Stimulated activated CD8-positive, alpha-beta memory T cell treated with anti-CD3 and anti-CD28 coated beads, Interleukin-2, amount 100 ng/mL, for 48 hours (primary cell): ENCODE measurements at places on chromosomes 5 and 9.

GRCh38 chr5:89449392-89450148, 566.6 kb upstream of the MEF2C start:
- no peak for DNase-seq

DNA sequence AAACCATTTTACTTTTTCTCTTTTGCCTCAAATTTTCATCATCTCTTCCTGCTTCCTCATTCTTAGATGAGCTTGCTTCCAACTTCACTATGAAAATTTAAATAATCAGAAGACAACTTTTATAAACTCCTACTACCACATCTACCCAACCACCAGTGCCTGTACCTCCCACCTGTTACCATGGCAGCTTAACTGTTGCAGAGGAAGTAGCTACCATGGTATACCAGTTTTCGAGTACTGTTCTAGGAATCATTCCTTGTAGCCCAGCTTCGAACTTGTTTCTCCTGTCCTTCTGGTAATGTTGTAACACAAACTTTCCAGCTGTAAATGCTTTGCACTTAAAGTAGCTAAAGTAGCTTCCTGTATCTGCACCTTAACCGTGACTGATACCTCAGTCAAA, 266.8 kb upstream of the NREP start:
- DNase-seq: no peak

- no peak for DNase-seq
These were observed 1977.7 kb upstream of the CDH9 start for GRCh38 chr5:29016067-29016466.

- DNase-seq: no peak
These were observed 460 bp upstream of the PBX3 start for GRCh38 chr9:125746774-125747052.

GRCh38 chr5:78320401-78320800, 25.9 kb upstream of the AP3B1 start:
- no peak for DNase-seq

GRCh38 chr5:44486591-44486990, 97.4 kb upstream of the FGF10 start:
- no peak for DNase-seq

GRCh38 chr9:82024908-82025307, 36.3 kb downstream of the SPATA31D1 start:
- no peak for DNase-seq

DNA sequence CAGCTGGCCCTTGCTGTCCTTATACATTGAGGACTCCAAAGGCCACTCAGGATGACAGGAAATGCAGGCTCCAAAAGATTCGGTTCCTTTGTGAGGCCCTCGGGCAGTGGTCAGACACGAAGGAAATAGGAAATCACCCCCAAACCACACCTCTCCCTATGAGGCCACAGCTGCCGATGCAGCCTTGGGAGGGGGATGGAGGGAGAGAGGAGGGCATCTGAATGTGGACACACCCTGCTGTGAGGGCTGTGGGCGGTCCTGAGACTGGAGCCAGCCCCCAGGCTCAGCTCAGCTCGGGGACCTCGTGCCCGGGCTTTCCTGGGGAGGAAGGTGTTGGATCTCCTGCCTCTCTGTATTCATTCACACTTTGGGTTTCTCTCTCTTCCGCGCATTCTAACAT, 2.7 kb upstream of the CLPTM1L start:
- no peak for DNase-seq

GRCh38 chr5:88821161-88821560, 61.8 kb downstream of the MEF2C start:
- DNase-seq: no peak

DNA sequence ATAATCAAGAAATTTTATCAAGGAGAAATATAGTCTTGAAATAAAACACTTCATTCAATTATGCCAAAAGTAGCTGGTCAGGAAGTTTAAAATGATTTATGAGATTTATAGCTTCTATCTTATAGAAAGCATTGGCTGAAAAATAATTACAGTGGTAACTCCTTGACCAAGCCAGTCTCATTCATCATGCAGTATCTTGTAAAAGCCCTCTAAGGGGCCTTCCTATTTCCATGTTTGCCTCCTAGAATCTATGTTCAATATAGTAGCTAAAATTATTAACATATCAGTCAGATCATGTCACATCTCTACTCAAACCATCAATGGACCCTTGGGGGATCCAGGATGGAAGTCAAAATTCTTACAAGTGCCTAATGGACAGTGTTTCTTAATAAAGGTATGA, 393.4 kb upstream of the ST8SIA4 start:
- DNase-seq: no peak

DNA sequence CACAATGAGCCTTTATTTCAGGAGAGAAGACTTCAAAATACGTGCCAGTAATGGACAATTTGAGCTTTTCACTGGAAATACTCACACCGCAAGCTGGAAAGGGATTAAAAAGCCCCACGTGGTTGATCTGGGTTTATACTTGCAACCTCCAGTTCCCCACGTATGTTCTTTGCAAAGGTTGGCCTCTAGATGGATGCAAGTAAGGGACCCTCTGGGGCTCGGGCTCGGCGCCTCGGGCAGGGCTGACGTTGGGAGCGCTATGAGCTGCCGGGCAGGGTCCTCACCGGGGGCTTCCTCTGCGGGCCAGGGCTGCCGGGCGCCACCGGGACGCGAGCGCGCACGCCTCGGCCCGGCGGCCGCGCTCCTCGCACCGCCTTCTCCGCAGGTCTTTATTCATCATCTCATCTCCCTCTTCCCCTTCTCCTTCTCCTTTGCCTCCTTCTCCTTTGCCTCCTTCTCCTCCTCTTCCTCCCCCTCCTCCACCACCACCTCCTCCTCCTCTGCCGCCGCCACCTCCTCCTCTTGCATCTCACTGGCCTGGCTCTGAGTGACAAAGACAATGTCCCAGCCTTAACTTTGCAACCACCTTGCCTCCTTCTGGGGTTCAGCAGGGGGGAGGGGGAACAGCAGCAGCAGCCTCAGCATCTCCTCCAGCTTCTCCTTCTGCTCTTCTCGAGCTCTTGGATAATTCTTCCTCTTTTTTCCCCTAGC, 701 bp upstream of the ZNF462 start:
- no peak for DNase-seq

- DNase-seq: no peak
These were observed 120.5 kb downstream of the MARCHF3 start for GRCh38 chr5:126909856-126910255.

DNA sequence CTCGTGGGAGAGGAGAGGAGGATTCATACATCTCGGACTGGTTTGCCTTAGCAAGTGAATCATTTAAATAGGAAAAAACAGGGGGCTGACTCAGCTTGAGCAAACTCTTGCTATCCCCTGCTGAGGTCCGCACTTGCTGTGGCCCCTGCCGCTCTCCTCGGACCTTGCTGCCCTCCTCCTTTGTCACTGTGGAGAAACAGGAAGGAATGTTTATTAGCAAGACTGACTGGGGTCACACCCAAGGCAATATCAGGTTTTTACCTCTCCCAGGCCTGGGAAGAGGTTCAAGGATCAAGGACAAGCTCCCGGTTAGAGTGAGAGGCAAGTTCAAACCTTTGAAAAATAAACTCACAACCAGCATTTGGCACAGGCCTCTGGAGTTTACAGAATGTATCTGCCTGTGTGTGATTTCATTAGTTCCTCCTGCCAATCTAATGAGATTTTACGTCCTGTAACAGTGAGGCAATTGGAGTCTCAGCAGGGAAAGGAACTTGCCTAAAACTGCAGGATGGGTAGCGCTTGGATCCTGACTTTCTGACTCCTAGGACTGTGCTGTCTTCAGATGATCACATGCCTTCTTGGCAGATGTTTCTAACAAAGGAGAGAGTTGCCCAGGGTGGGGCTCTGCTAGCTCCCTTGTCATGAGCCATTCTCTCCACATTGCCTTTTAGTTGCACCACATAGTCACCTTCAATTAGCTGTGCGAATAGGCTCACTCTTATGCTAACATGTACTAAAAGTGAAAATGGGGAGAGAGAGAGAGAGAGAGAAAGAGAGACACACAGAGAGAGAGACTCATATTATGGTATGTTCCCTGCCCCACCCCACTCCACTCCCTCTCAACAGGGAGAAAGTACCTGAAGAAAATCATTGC, 108.6 kb upstream of the CDKN2B start:
- no peak for DNase-seq

GRCh38 chr5:74185599-74185998, 454.9 kb downstream of the ENC1 start:
- DNase-seq: no peak

DNA sequence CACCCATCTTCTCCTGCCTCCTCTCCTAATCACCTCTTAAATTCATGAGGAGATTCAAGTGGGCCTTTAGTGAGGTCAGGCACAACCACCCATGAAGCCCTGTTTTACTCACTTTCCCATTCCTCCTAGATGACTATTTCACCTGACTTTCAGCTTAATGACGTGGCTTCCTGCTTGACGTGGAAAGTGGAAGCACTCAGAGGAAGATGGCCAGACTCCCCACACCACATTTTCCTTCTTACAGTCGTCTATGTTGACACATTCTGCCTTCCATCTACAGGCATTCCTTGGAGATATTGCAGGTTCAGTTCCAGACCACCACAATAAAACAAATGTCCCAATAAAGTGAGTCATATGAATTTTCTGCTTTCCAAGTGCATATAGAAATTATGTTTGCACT, 146.4 kb upstream of the TAS2R1 start:
- no peak for DNase-seq

DNA sequence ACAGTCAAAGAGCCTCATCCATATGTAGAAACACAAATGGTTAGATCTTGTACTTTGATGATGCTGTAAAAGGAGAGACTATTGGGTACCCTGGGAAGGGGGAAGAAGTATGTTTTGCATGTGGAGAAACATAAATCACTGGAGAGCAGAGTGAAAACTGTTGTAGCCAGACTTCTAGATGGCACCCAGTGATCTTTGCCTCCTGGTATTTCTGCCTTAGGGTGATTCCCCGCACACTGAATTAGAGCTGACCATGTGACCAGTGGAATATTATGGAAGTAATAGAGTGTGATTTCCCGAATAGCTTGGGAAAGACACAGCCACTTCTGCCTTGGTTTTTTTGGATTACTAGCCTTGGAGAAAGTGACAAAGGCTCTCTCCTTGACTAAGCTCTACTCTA, 174.3 kb downstream of the LPAR1 start:
- DNase-seq: no peak

DNA sequence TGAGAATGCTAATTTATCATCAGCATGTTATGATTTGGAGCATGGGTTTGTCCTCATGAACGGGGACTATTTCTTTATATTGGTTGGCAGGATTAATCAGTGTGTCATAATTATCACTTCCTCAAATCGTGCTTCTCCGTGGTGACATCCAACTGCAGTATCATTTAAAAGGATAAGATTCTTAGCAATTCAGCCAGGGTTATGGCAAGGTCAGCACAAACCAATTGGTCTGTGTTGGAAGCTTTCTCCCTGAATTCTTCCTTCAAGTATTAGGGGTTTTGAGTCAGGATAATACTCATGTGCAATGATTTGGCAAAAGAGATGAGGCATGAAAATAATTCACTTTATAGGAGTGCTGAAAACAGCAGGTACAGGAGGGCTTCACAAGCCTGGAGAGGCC, 5.5 kb upstream of the CAMLG start:
- no peak for DNase-seq

GRCh38 chr9:97543561-97543960, 42.1 kb downstream of the TMOD1 start:
- DNase-seq: no peak

DNA sequence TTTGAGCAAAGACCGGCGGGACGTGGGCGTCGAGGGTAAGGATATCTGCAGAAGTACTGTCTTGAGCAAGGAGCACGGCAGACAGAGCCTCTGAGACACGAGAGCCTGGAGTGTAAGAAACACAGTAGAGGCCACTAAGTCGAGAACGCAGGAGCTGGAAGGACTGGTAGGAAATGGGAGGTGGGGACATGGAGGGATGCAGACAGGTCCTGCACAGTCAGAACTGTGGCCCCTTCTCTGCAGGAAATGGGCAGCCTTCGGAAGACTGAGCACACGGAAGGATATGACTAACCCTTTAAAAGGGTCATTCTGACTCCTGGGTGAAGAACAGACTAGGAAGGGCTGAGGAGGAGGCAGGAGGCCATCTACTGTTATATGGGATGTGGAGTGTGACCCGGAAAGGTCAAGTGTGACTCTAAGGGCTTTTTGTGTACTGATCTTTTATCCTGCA, 1.4 kb upstream of the CAMSAP1 start:
- no peak for DNase-seq

DNA sequence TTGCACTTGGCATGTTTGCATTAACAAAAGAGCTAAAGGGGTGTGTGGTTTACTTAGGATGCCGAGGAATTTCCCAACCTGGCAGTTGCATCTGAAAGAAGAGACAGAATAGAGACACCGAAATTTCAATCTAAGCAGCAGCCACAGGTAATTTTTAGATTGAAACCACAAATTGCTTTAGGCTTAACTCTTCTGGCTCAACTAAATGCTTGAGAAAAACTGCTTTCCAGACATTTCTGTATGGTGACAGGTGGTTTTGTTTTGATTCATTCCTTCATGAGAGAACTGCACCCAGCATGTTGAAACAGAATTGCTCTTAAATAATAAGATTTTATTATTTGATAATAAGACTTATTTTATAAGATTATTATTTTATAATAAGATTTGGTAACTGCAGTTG, 21.5 kb downstream of the SECISBP2 start:
- no peak for DNase-seq

DNA sequence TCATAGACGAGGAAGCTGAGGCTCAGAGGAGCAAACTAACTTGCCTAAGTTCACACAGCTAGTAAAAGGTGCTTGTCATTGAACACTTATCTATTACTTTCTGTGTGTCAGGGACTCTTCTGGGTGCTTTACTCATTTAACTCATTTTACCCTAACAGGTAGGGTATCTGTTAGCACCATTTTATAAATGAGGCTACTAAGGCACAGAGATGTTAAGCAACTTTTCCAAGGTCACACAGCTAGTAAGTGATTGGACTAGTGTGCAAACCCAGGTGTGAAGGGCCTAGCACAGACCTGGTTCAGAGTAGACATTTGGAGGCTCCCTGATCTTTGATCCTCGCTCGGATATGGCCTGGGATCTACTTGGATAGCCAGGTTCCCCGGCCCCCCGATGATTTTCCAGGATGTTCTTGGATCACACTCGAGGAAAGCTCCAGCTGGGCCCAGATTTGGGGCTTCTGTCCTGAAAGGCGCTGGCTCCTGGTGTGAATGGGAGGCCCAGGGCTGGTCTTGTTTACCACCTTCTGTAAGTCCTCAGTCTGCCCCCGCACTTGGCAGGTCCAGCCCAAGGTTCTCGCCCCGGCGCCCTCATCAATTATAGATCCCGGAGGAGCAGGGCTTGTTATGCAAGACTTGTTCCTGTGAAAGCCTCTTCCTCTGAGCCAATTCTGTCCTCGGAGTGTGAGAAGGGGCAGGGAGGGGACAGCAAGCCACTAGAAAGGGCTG, 37.5 kb downstream of the GSN start:
- no peak for DNase-seq

GRCh38 chr9:110797611-110798010, 129.0 kb downstream of the MUSK start:
- DNase-seq: no peak

DNA sequence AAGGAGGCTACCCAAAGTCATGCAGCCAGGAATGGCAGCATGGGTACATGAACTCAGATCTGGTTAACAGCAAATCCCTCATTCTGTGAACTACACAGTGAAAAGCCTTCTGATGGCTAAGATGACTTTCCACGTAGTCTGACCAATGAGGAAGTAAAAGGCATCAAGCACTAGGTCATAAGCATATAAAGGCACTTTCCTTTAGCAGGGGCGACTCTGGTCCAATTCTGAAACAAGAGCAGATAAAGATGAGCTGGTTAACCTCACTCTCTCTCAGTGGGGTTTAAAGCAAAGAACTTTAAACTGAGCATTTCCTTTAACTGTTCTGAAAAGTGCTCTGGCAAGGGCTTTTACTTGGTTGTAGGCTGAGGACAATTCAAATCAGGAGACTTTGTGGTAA, 21.1 kb downstream of the PSMB7 start:
- DNase-seq: no peak
